ENCODE measurements at places on chromosomes 12 and 14.

DNA sequence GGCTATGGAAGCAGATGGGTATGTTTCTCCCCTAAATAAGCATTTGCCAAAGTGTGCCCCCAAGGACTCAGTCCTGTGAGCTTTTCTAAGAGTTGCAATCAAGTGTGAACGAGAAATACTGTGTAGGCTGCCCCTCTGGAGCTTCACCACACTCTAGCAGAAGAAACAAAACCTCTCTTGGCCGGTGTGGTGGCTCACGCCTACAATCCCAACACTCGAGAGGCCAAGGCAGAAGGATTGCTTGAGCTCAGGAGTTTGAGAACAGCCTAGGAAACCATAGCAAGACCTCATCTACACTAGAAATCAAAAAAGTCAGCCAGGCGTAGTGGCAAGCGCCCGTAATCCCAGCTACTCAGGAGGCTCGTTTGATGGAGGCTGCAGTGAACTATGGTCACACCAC is 9.8 kb downstream of the VPS37B start:
- no peak for DNase-seq

DNA sequence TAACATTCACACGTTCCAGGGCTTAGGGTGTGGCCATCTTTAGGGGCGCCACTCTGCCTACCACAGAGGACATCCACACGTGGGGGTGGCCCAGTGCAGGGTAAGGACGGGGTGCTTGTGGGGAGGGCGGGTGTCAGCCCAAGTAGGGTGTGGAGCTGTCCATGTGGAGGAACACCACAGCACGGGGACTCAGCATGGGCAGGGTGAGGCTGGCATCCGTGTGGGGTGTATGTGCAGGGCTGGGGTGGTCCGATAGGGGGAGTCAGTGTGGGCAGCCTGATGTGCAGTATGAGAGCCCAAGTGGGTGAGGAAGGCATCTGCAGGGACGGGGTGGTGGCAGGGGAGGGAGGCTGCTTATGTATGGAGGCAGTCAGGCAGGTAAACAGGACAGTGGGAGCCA is 17.7 kb downstream of the PSMC1 start:
- DNase-seq, result peak; percentile 59

- no peak for DNase-seq
Measured at GRCh38 chr12:124722878-124723277, 140.8 kb downstream of the SCARB1 start.

GRCh38 chr12:27575090-27575761 is 51.2 kb downstream of the PPFIBP1 start:
- DNase-seq, result no peak

DNA sequence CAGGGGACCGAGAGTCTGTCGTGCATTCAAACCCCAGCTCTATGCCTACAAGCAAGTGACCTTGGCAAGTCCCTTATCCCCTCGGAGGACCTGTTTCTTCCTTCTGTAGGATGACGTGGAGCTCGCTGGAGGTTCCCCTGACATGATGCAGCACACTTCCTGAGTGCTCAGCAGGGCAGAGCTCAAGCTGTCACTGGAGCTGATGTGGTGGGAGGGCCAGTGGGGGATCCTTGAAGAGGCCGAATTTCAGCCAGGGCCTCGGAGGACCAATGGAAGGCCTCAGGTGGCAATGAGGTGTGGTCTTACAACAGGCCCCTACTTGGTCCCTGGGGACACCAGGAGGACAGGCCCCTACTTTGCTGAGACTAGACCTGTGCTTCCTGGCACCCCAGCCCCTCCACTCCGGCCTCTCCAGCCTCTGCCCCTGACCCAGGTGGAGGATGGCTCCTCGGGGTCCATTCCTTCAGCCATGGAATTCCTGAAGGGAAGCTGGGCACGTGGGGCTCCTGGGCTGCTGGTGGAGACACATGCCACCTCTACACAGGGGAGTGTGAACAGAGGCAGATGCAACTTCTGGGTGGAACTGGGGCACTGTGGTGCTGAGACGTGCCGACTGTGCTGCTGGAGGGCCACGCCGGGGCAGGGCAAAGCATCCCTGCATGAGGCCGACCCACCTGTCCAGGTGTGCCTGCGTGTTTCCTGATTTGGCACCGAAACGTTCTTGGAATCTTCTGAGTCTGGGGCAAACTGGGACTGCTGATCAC is 18.7 kb upstream of the KIF26A start:
- no peak for DNase-seq

DNA sequence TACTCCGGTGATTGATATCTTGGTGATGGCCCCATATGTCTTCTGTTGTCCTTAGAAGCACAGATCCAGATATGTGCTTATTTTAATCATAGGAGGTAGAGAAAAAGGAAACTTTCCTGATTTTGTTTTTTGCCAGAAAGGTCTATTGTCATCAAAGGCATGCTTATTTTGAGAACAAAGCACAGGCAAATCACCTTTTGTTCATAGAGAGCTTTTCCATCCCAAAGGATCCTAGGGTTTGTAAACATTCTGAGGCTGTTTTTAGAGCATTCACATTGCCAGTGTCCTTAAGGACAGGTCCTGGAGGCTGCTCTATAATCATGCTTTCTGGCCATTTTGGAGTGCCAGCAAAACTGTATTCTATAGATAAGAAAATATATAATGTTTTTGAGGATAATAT is 148.5 kb upstream of the SEL1L start:
- no peak for DNase-seq

DNA sequence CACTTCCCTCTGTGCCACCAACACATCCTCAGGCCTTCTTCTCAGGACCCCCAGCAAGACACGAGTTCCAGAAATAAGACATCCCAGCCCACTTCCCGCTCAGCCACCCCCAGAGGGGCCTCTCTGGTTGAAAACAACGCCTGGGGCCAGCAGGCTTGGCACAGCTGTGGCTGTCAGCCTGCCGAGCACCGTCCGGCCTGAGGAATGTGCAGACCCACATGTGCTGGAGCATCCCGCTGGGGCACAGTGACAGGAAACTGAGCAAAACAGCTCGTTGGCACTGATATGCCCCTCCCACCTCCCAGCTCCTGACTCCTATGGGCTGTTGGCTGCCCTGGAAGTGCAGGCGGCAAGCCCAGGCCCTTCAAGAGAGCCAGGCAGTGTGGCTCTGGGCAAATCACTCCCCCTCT is 1.4 kb downstream of the SYNE3 start:
- no peak for DNase-seq

DNA sequence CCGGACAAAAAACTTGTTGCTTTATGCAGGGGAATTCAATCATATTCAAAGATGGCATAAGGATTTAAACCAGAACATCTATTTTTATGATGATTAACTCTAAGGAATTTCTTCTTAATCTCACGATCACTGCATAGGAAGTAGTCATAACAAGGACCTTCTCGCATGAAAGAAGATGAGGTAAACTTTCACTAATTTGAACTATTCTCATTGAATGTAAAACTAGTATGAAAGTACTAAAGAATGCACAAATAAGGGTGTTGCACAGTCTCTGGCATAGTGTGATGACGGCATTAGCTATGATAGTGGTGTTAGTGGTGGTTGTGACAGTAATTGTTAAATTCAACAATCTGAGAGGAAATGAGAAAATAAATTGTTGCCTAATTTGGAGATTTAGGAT is 280.0 kb downstream of the SLC6A15 start:
- no peak for DNase-seq

Data from activated CD8-positive, alpha-beta memory T cell treated with anti-CD3 and anti-CD28 coated beads for 24 hours (primary cell).